Epithelial cell of alveolus of lung (primary cell): ENCODE measurements at places on chromosomes 5 and 9. TPM values are rescaled to one million over a fixed set of nuclear protein-coding genes. Genes with fewer than 3 reads are reported as not detected.

The NUTM2F gene
- not detected in 2 replicates for total RNA-seq

The HAVCR2 gene
- total RNA-seq, result 0.39 and 0.88 TPM in 2 replicates

The BASP1 gene
- total RNA-seq, result 158 and 178 TPM in 2 replicates

The PLPP7 gene
- total RNA-seq, result 4.5 and 5.1 TPM in 2 replicates

The EIF4E1B gene
- not detected in 2 replicates for total RNA-seq

The TXN gene
- 174 and 309 TPM in 2 replicates for total RNA-seq

The ZDHHC11 gene
- total RNA-seq, result 1.3 TPM in 1 of 2 replicates, not detected in the other

The MGAT1 gene
- 128 and 150 TPM in 2 replicates for total RNA-seq

The PAEP gene
- 0.65 TPM in 1 of 2 replicates, not detected in the other for total RNA-seq

The ARID3C gene
- 0.13 TPM in 1 of 2 replicates, not detected in the other for total RNA-seq

The TYRP1 gene
- 7.4 and 14.4 TPM in 2 replicates for total RNA-seq

The ERAP2 gene
- total RNA-seq, result 2.8 and 8.1 TPM in 2 replicates

The NR3C1 gene
- total RNA-seq, result 31.1 and 39.2 TPM in 2 replicates

The PPP1R2B gene
- total RNA-seq, result under 0.01 TPM in 1 of 2 replicates, not detected in the other

The BRD9 gene
- total RNA-seq, result 27.3 and 30.6 TPM in 2 replicates

The RUSC2 gene
- 26.3 and 27.8 TPM in 2 replicates for total RNA-seq

The CDC23 gene
- 16.8 and 19.7 TPM in 2 replicates for total RNA-seq

The RANBP17 gene
- 4.4 and 5.1 TPM in 2 replicates for total RNA-seq

The TAF11L12 gene
- total RNA-seq, result not detected in 2 replicates

The FOXD4L3 gene
- not detected in 2 replicates for total RNA-seq

The GPR150 gene
- total RNA-seq, result 0.80 and 1.0 TPM in 2 replicates

The AK1 gene
- total RNA-seq, result 40.1 and 71.8 TPM in 2 replicates

The PRRX2 gene
- 1.4 and 31.1 TPM in 2 replicates for total RNA-seq

The WNT8A gene
- total RNA-seq, result not detected in 2 replicates

The RASEF gene
- 0.39 TPM in 1 of 2 replicates, not detected in the other for total RNA-seq

The SVEP1 gene
- 3.2 and 14.1 TPM in 2 replicates for total RNA-seq

The SRA1 gene
- 40.7 and 84.2 TPM in 2 replicates for total RNA-seq

The GHR gene
- 3.2 and 17.7 TPM in 2 replicates for total RNA-seq

The TEK gene
- total RNA-seq, result 3.0 and 3.7 TPM in 2 replicates

The SLC25A48 gene
- total RNA-seq, result not detected in 2 replicates

The ORM1 gene
- 0.24 TPM in 1 of 2 replicates, not detected in the other for total RNA-seq

The NXNL2 gene
- 0.52 TPM in 1 of 2 replicates, not detected in the other for total RNA-seq

The HMMR gene
- 15.6 and 29.5 TPM in 2 replicates for total RNA-seq

The CATSPER3 gene
- not detected in 2 replicates for total RNA-seq

The CCNI2 gene
- total RNA-seq, result under 0.01 TPM in 1 of 2 replicates, not detected in the other

The SPATA31D1 gene
- total RNA-seq, result not detected in 2 replicates

The CDO1 gene
- total RNA-seq, result 7.1 and 13.0 TPM in 2 replicates

The OLFM1 gene
- 0.16 and 1.2 TPM in 2 replicates for total RNA-seq

The S1PR3 gene
- 89.6 and 137 TPM in 2 replicates for total RNA-seq

The BAAT gene
- 0.13 and 0.56 TPM in 2 replicates for total RNA-seq

The CARD19 gene
- 103 and 114 TPM in 2 replicates for total RNA-seq

The BNC2 gene
- total RNA-seq, result 13.8 and 27.3 TPM in 2 replicates

The ACOT12 gene
- not detected in 2 replicates for total RNA-seq

The GCNT4 gene
- total RNA-seq, result 0.32 and 0.65 TPM in 2 replicates

The SPATA31A3 gene
- not detected in 2 replicates for total RNA-seq

The CRHBP gene
- not detected in 2 replicates for total RNA-seq

The ZFP2 gene
- 0.39 and 2.2 TPM in 2 replicates for total RNA-seq

The CTXN3 gene
- not detected in 2 replicates for total RNA-seq

The PCDHB9 gene
- 0.08 TPM in 1 of 2 replicates, not detected in the other for total RNA-seq

The SPATA31E1 gene
- not detected in 2 replicates for total RNA-seq

The SUSD3 gene
- total RNA-seq, result 1.8 TPM in 2 replicates

The DCTN3 gene
- total RNA-seq, result 115 and 177 TPM in 2 replicates

The FOXD1 gene
- total RNA-seq, result 13.2 and 18.0 TPM in 2 replicates

The TEX53 gene
- not detected in 2 replicates for total RNA-seq

The C6 gene
- total RNA-seq, result 1.2 TPM in 1 of 2 replicates, not detected in the other

The IFNB1 gene
- not detected in 2 replicates for total RNA-seq
